Endodermal cell (in vitro differentiated cells): ENCODE measurements at places on chromosomes 7 and 10. TPM values are rescaled to one million over a fixed set of nuclear protein-coding genes. Genes with fewer than 3 reads are reported as not detected.

GRCh38 chr10:16901106-16901505 is 83.9 kb upstream of the RSU1 start:
- no peak for DNase-seq

ZNF365 gene
- total RNA-seq: not detected in 3 replicates

TIMM23B gene
- 18.0 and 18.2 TPM in 2 replicates for total RNA-seq

GRCh38 chr7:1424041-1424440 is 35.2 kb downstream of the MICALL2 start:
- DNase-seq: no peak

DNA sequence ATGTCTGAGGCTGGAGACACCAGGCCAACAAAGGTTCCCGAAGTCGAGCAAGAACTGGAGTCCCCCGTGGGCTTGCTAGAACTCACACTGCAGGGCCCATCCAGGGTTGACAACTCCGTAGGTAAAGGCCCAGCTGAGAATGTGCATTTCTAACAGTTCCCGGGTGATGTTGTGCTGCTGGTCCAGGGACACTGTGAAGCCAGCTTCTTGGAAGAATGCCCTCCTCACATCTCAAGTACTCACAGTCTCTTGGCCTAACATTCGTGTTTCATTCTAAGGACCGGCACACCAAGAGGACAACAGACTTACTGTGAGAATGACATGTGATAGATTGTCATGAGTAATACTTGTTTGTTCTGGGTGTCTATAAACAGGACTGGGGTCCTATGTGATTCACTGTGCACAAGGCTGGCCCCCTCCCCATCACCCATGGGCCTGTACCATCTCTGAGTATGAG is 682.3 kb upstream of the IGFBP3 start:
- no peak for DNase-seq

GRCh38 chr7:90617442-90617841 is 21.3 kb downstream of the CDK14 start:
- no peak for DNase-seq

DNA sequence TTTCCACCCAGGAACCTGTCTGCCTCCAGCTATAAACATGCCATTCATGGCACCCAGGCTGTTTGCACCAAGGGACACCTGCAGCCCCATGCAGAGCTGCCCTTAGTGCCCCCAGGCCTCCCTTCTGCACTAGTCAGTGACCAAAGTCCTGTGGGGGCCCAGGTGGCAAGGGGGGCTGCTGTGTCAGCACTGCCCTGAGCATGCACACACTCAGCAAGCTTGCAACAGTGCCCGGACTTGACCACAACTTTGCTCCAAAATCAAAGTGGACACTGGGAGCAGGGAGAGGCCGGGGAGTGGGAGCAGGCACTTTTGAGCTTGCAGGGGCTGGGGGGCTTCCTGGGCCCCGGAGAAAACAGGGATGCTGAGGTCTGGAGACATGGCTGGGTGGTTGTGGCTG is 192.9 kb upstream of the MBL2 start:
- DNase-seq: no peak

GRCh38 chr7:93895859-93896600 is 5.5 kb upstream of the TFPI2 start:
- DNase-seq: no peak

GRCh38 chr10:64070241-64070640 is 549.0 kb downstream of the REEP3 start:
- no peak for DNase-seq

GRCh38 chr10:7435674-7436073 is 24.8 kb upstream of the SFMBT2 start:
- no peak for DNase-seq

CDC14C gene
- total RNA-seq: not detected in 3 replicates

- DNase-seq: no peak
Measured at GRCh38 chr7:85025312-85025756, 161.5 kb downstream of the SEMA3D start.

DNA sequence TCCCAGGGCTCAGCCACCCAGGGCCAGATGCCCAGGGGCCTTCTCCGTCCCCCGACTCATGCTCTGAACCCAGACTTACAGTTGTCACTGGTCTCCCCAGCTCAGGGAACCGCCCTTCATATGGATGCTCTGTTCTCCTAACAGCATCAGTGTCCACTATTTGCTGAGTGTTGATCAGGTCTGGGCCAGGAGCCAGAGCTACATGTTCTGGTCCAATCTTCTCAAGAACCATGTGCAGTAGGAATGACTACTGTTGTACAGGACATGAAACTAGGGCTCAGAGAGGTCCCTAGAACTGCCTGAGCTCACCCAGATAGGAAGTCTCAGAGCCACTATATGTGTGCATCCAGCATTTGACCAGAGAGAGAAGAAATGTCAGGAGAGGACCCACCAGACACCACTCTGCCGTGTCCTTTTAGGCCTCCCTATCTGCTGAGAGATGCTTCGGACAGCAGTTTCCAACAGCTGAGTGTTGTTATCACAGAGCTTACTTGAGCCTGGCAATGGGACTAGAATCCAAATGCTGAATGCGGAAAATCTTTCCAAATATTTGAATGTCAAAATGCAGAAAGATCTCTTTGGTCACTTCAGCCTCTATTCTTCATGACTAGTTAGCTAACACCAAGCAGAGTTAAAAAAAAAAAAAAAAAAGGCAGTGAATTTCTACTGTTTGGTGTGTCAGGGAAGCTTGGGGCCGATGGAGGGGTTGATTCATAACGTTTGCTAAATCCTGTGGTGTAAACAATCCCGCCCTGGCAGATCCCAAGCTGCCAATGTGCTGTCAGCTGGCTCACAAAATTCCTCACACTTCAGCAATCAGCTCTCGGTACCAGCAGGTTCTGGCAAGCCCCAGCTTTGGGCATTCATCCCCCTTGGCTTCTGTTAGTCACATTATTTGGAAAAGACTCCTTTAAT is 246.1 kb downstream of the TNS3 start:
- peak; percentile 38 for DNase-seq

DNA sequence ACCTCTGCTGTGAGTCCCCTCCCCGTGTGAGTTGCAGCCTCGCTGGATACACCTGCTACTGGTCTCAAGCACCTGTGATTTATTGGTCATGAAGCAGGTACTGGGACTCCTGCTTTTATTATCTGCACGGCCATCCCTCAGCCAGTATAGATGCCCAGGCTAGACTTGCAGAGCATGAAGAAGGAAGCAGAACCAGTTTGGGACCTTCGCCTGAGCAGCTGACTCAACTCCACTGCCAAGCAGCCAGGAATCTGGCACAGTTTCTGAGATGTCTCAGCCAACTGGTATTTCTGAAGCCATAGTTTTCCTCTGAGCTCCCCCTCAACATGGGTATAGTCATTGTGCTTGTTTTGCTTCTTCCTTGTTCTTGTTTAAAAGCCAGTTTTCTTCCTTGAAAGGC is 28.0 kb upstream of the SLC39A12 start:
- DNase-seq: no peak

DNA sequence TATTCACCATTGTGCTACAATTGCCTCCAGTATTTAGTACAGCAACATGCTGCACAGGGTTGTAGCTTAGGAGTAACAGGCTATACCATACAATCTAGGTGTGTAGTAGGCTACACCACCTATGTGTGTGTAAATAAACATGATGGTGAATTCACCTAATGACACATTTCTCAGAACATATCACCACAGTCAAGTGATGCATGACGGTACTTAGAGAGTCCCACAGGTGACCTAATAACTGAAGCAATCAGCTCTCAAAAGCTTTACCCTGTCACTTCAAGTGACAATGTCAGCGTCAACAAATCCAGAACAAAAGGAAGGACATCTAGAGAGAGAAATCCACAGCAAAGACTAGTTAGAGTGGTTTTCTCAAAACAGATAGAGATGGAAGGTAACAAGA is 38.8 kb downstream of the CCNJ start:
- DNase-seq: no peak

DNA sequence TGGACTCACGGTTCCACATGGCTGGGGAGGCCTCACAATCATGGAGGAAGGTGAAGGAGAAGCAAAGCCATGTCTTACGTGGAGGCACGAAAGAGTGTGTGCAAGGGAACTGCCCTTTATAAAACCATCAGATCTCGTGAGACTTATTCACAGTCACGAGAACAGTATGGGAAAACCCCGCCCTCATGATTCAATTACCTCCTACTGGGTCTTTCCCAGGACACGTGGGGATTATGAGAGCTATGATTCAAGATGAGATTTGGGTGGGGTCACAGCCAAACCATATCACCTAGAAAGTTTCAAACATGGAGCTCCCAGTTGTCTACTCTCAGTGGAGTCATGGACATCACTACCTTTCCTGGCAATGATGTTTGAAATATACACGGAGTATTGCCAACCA is 49.6 kb downstream of the CYCS start:
- no peak for DNase-seq

AGMO gene
- 1.9 and 2.2 TPM in 2 replicates for total RNA-seq

DNA sequence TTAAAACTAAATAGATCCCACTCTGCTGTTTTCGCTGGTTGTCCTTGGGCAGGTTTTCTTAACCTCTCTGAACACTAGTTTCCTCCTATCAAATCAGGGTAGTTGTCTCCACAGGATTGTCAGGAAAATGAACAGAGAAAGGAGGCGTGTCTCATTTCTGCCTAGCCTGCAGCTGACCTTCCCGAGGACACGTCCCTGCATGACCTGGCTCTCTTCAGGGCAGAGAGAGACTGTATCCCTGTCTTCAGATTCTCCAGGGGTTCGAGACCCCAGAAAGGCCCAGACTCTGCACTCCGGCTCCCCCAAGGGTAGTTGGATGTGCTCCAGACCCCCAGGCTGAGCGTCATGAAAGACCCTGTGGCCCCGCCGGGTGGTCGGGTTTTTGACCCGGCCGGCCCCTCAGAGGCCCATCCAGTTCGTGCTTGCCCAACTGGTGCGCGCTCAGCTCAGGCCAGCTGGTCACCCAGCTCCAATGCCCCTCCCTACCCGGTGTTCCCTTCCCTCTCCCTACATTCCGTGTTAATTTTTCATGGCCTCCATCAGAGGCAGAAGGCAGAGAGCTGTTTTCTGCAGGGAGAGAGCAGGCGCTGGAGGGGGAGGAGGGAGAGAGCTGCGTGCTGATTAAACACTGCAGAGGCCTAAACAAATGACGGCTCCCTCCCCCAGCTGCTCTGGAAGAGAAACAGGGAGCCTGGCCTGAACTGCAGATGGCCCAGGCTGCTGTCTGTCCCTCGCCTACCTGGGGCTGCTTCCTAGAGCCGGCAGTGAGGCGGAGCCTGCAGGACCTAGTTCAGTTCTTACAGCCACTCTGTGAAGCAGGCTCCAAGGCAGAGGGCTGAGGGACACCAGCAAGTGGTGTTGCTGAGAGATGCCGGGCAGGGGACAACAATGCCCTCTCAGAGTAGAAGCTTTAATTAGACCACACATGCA is 86.2 kb upstream of the PPIF start:
- DNase-seq: peak; percentile 77

DNA sequence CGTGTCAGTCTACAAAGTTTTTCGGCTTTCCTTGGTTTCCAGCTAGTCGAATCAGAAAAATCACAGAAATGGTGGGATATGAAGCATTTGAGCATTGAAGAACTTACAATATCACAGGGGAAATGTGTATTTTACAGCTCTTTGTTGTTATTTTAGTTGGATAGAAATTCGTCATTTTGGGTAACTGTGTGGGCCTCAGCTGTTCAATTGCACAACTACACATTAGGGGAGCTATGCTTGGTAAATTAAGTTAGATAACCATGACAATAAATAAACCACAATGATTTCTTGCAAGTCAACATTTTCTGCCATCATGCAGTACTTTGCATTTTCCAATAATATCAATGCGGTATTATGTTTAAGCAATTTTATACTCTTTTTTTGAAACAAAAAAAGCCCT is 80.4 kb upstream of the ANK3 start:
- no peak for DNase-seq

- no peak for DNase-seq
Measured at GRCh38 chr7:79673421-79673820, 220.0 kb upstream of the MAGI2 start.

ZNF789 gene
- 16.5 and 17.0 TPM in 2 replicates for total RNA-seq

- no peak for DNase-seq
Measured at GRCh38 chr10:64275001-64275400, 753.8 kb downstream of the REEP3 start.

C7orf33 gene
- total RNA-seq: not detected in 2 replicates

DNA sequence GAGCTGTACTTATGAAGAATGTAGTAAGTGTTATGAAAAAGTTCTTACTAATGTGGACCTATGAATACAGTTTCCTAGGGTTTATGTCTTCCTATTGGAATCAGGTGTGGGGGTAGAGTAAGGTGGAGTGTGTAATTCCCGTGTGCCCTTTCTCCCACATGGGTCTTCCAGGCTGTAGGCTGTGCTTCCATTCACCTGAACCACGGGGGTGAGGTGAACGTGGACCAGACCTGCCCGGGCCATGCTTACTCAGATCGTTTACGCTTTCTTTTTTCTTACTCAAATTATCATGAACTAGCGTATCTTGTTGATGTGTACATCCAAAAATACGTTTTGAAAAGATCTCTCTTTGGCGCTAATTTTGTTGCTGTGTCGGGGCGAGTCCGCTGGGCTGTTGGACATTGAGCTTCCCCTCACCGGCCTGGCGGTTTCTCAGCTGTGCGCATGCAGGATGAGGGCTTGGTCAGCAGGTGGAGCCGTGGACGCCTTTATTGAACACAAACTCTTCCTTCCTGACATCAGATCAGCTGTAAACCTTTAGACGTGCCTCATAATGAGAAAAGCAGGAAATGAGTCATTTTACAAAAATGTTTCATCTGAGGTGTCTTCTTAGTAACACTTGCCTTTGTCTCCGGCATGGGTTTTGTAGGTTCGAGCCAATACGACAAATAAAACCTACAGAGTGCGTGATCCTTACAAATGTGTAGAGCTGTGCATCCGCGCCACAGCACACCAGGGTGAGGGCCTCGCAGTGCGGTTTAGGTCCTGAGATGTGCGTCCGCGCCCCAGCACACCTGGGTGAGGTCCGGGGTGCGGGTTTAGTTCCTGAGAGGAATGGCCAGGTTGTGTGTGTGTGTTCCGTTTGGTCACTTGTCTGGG is 53.8 kb downstream of the WDR37 start:
- DNase-seq: peak; percentile 95

DNA sequence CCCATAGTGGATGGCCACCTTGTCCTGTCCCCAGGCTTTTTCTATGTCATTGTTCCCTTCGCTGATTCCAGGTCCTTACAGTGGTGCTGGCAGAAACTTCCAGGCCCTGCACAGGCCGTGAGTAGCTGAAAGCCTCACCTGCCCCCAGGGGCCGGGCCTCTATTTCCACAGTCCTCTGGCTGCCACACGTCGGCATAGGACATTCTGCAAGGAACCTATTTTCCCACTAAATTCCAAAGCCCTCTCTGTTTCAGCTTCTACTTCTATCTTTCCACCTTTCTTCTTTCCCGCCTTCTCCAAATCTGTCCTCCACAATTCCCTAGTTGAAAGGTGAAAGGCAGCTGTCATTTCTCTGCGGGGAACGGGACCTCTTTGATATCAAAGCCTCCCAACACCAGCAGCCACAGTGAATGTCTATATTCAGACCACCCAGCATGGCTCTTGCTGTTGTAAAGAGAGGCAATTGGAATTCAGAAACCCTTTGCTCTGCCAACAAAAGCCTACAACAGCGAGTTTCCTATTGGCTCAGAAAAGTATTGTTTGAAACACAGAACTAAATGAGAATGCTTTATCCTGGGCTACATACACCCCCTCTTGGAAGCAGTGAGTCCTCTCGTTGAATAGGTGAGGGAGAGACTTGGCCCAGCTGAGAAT is 607.7 kb downstream of the GALNT17 start:
- DNase-seq: no peak
